ENCODE measurements at places on chromosomes 13 and 19. TPM values are rescaled to one million over a fixed set of nuclear protein-coding genes. Genes with fewer than 3 reads are reported as not detected.

DNA sequence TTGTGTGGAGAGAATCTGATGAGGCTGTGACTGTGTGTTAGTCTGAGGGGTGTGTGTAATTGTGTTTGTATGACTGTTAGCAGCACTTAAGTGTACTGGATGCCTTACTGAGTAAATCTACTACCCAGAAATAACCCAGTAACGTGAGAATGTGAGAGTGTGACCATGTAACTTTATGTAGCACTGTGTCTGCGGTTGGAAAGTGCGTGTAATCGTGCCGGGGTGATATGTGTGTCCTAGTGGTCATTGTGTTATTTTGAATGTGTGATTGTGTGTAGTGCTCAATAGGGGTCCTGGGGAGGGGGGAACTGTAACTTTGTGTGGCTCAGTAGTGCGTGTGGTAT is 550 bp downstream of the ZNF383 start:
- H3K4me1 ChIP-seq = no peaks in the 10 kb centered on the region
- no peaks in the 10 kb centered on the region for H3K36me3 ChIP-seq
- DNase-seq = no peak
- peak overlapping the region; percentile 91 for H3K4me3 ChIP-seq
- no peaks in the 10 kb centered on the region for H3K27me3 ChIP-seq

ZNF8 gene
- 21.5 TPM for total RNA-seq

- H3K4me3 ChIP-seq = no peak overlapping the region
- no peaks in the 10 kb centered on the region for H3K36me3 ChIP-seq
- no peak for DNase-seq
- H3K27ac ChIP-seq = no peak overlapping the region
- no peaks in the 10 kb centered on the region for H3K27me3 ChIP-seq
Measured at GRCh38 chr13:40478775-40479174, 187.7 kb downstream of the FOXO1 start.

DNA sequence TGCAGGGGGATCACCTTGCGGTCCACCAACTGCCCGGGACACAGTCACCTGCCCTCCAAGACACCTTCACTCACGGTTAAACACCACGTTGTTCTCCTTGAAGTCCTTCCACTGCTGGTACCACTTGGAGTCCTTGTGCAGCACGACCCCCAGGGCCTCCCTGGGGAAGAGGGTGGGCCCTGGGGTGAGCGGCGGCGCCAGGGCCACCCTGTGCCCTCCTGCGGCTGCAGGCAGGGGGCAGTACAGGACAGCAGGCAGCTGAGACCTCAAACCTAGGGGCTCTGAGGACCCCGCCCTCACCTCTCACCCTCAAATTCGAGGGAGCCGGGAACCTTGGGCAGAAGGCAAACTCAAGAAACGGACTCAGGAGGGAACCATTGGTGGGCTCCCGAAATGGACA is 7.5 kb upstream of the CTXN1 start:
- H3K27me3 ChIP-seq = no peaks in the 10 kb centered on the region
- DNase-seq = no peak

DNA sequence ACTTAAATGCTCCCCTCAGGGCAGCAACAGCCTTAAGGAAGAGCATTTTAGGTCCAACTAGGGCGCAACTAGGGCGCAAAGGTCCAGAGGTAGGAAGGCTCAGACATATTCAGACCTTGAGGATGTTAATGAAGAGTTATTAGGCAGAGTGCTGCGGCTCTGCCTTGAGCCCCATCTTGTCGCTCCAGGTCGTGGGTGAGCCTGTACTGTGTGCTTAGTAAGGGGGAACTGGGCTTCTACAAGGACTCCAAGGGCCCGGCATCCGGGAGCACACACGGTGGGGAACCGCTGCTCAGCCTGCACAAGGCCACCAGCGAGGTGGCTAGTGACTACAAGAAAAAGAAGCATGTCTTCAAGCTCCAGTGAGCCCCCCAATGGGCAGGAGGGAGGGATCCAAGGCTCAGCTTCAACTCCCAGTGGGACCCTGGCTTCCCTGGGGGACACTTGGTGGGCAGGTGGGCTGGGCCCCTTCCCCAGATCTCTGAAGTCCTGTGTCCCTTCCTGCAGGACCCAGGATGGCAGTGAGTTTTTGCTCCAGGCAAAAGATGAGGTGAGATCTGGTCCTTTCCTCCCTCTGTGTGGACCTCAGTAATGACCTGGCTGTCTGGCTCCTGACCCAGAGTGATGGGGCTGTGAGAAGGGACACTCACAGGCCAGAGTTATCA is 4.7 kb upstream of the SHKBP1 start:
- H3K4me3 ChIP-seq = no peak overlapping the region
- peaks cover 2% of the 10 kb centered on the region for H3K4me1 ChIP-seq
- peaks cover 34% of the 10 kb centered on the region for H3K27me3 ChIP-seq
- H3K36me3 ChIP-seq = no peaks in the 10 kb centered on the region

DNA sequence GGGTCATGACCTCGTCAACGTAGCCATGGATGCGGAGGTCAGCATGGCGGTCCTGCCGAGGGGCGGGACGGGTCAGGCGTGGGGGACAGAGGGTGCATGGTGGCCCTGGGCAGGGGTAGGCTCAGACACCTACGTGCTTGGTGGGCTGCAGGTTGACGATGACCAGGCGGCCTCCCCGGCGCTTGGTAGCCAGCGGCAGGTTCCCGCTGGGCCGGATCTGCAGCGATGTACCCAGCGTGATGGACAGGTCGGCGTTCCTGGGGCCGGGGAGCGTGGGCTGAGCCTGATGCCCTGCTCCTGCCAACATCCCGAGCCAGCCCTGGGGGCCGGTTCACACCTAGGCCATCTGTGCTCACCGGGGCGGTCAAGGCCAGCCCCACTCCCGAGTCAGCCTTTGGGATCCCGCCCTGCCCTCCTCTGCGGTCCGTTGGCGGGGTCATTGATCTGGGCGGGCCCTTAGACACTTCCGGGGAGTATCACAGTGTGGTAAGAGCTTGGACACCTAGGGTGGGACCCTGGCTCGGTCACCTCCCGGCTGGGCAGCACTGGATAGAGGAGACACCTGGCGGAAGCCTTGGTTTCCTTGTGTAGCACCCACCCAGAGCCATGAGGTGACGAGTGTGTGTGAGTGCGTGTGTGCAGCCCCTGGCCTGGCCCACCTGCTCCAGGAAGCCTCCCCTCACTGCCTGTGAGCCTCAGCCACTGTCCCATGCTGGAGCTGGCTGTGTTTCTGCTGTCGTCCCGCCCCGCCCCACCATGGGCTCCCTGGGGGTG is 7.3 kb downstream of the SIRT6 start:
- H3K36me3 ChIP-seq = no peaks in the 10 kb centered on the region
- H3K4me1 ChIP-seq = no peaks in the 10 kb centered on the region
- no peak overlapping the region for H3K27ac ChIP-seq
- H3K4me3 ChIP-seq = no peak overlapping the region
- no peak for DNase-seq

DNA sequence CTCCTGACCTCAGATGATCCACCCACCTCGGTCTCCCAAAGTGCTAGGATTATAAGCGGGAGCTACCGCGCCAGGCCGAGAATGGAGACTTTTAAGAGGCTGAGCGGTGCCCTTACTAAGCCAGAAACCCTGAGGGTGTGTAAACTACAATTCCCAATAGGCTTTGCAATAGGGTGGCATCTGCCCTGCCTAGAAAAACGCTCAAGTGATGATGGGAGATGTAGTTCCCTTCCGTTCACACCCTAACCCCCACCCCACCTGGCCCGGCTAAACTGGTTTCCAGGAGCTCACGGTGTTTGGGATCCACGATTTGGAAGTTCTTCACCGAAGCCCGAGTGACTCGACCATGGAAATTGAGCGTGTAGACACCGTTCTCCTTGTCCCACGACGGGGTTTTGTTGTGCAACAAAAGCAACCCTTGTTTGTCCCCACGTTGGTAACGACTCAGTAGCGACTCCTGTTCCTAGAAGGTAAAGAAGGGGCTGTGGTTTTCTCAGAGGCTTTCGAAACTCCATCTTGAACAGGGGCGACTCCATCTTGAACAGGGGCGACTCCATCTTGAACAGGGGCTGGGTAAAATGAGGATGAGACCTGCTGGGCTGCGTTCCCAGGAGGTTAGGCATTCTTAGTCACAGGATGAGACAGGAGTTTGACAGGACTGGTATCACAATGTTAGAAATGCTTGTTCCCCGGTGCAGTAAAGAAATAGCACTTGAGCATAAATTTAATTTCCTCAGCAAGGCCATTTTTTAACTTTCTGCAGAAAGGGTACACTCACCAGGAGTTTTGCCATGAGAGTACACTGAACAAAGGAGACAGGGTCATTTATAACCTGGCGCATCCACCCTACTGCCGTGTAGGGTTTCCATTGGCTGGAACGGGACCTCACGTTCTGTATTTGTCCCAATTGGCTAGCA is 9.8 kb downstream of the PPP1R15A start:
- no peaks in the 10 kb centered on the region for H3K27me3 ChIP-seq
- no peaks in the 10 kb centered on the region for H3K4me1 ChIP-seq
- no peaks in the 10 kb centered on the region for H3K36me3 ChIP-seq
- H3K4me3 ChIP-seq = no peak overlapping the region

ZNF534 gene
- total RNA-seq = not detected

DNA sequence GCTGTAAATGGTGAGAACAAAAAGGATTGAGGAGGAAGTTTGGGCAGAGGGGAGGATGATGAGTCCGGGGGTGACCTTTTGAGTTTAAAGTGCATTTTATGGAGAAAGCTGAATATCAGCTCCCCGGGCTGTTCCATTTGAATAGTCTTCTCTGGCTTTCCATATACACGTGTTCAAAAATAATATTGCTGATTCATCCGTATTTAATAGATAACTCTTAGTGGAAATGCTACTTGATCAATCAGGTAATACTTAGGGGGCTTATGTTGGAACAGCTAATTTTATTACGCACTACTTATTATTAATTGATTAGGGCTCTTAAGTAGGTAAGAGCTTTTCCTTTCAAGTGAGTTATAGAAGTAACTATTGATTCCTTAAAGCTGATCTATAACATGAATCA is 76.4 kb downstream of the ERCC5 start:
- DNase-seq = no peak
- no peak overlapping the region for H3K27ac ChIP-seq
- H3K4me3 ChIP-seq = no peak overlapping the region
- no peaks in the 10 kb centered on the region for H3K4me1 ChIP-seq

DNA sequence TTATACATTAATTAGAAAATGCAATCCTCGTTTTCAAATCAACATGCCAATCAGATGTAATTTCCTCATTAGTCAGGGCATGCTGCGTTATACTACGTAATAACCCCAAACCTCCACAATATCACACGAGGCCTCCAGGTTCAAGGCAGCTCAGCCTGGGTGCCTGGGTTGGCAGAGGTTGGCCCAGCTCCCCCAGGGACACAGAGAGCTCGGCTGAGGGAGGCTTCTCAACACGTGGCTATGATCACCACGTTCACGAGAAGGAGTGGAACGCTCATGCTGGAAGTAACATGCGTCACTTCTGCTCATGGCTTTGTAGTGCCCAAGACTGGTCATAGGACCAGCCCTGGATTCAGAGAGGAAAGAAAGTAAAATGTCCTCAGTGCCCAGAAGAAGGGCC is 144.9 kb upstream of the SOX1 start:
- H3K4me3 ChIP-seq = no peak overlapping the region
- H3K4me1 ChIP-seq = no peaks in the 10 kb centered on the region
- no peaks in the 10 kb centered on the region for H3K36me3 ChIP-seq
- no peak overlapping the region for H3K27ac ChIP-seq
- no peaks in the 10 kb centered on the region for H3K27me3 ChIP-seq
- DNase-seq = no peak

GRCh38 chr19:11208561-11209471 is 11.5 kb upstream of the KANK2 start:
- H3K36me3 ChIP-seq = peaks cover 2% of the 10 kb centered on the region
- no peak overlapping the region for H3K27ac ChIP-seq
- no peak overlapping the region for H3K4me3 ChIP-seq

Data from H1 (cell line).